Stimulated activated CD8-positive, alpha-beta memory T cell treated with anti-CD3 and anti-CD28 coated beads, Interleukin-4, amount 100 ng/mL, for 4 hours (primary cell): ENCODE measurements at places on chromosomes 2 and 18.
A peak's percentile ranks its signal among the peaks of the same experiment; 100 is the strongest.

DNA sequence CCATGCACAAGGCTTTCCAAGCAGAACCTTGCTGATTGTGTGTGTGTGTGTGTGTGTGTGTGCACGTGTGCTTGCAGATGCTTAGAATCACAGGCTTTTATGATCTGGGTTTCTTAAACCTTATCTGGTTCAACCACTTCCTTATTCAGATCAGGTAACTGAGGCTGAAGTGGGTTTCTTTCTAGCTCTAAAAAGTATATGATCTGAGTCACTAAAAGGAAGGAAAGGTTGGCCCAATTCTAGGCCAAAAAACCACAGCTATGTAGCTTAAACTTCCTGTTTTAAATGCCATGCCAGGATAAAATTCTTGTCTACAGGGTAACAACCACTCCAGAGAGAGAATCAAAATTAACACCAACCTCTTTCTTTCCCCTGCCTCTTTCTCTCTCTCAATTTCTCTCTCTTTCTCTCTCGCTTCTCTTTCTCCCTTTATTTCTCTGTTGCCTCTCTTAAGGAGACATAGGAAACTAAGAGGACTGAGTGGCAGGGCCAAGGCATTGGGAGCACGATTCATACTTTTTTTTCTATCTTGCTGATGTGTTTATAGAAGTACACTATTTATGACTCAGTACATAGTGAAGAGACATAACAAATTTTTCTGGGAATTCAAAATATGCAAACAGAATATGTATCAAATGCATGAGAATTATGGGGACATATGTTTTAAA lies 140.3 kb downstream of the TRIB2 start:
- DNase-seq: no peak

- peak; percentile 83 for DNase-seq
Measured at GRCh38 chr2:111120253-111121027, at the start of gene BCL2L11. TSS of gene BCL2L11 (plus strand) at chr2:111120914. CDS start at chr2:111123746, 2,832 bp downstream.

DNA sequence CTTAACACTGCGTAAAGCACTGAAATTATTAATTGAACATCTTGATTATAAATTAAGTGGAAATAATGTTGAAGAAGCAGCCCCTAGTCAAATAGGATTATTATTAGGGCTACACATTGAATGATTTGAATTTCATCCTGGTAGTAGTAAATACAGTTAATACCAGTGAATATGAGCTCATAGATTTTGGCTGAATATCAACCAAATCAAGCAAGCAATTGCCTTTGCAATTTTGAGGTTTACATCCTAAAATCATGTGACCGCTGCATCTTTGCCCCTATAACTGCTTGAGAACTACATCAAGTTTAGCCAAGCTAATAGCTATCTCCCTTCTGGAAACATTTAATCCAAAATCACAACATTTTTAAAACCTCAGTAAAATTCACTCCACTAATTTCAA lies 801.2 kb upstream of the PIK3C3 start:
- DNase-seq: no peak

GRCh38 chr2:197256021-197256420 lies 54.6 kb downstream of the ANKRD44 start:
- DNase-seq: no peak

- no peak for DNase-seq
Measured at GRCh38 chr2:46029332-46029811, 267.8 kb upstream of the EPAS1 start.

- no peak for DNase-seq
Measured at GRCh38 chr2:201182650-201183364, at the start of gene CASP10. TSS of gene CASP10 (plus strand) at chr2:201183141. CDS start at chr2:201185778, 2,637 bp downstream.

DNA sequence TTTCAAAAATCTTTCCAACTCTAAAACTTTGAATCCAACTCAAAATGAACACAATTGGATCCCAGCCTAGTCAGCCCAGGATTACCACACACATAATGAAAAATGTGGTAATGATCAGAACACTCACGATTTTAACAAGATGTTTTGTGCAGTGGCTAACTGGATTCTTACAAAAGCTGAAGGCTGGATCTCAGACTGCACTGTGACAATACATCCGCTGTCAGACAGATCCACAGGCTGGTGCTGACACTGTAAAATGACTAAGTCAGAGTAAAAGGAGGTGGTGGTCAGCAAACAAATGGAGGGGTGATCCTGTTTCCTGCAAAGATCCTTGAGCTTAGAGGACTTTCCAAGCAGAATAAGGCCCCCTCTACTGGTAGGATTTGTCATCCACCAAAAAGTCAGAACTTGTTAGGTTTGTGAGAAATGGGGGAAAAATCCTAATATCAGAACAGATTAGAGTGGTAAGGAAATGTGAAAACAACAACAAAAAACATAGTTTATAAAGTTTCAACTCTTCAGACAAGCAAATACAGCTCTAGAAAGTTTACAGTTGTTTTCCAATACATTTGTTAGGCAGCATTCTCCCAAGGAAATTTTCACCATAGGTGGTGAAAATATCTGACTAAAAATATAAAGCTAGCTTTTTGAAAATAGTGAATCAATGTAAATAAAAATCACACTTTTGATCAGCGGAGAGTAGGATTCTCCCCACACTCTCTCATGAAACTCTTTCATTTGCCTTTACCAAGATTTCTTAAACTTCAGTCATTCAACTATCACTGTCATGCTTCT lies 211.9 kb downstream of the AGPS start:
- no peak for DNase-seq

- no peak for DNase-seq
Measured at GRCh38 chr2:240998995-240999791, 775 bp downstream of the SNED1 start.

GRCh38 chr2:55089726-55090125 lies 39.5 kb upstream of the RTN4 start:
- DNase-seq: no peak

DNA sequence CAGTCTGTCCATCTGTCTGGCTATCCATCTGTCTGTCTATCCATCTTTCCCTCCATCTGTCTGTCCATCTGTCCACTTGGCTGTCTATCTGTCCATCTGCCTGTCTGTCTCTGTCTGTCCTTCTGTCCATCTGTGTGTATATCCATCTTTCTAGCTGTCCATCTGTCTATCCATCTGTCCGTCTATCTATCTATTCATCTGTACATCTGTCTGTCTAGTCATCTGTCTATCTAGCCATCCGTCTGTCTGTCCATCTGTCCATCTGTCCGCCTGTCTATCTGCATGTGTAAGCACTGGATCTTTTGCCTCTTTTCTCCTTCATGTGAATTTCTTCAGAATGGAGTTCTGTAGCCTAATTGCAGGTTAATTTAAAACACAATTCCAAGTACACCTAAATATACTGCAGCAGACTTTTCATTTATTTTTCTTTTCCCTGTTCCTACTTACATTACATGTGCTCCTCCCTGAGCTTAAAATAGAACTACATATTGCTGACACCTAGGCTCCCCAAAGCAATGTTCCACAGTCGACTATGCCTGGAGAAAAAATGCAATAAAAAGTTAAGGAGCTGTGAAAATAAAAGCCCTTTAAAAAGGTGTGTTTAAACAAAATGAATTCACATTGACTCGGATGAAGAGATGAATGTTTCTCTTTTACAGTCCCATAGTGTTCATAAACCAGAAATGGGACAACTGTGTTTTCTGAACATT lies 37.4 kb upstream of the TXNDC2 start:
- DNase-seq: no peak

DNA sequence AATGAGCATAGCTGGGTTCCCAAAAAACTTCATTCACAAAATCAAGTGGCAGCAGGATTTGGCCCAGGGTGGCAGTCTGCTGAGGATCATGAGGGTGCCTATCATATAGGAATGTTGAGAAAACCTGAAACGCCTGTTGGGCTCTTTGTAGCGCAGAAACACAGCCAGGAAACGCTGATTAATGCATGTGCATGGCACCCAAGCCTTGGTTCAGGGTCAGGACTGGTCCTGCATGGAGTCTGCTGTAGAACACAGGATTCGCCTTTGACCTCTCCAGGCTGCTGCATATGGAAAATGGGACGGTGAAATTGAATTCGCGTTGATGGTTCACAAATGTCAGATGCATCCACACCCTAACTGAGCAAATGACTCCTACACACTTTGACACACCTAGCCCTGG lies 227.9 kb upstream of the COPS8 start:
- no peak for DNase-seq

- no peak for DNase-seq
Measured at GRCh38 chr18:75264926-75265597, 54.5 kb downstream of the TSHZ1 start.

DNA sequence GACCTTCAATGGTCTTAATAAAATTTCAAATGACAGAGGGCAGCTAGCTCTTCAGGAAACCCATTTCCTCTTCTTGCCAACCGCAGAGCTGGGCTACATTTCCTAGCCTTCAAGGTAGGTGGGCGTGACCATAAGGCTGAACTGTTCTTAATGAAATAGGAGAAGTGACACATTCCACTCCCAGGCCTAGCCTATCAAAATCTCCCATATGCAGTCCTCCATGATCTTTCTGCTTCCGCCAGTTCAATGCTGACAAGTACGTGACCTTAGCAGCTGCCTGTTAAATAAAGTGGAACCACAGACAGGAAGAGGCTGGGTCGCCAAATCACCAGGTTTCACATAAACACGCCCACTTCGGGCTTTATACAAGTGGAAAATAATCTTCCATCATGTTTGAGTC lies 13.2 kb downstream of the SERPINE2 start:
- DNase-seq: peak; percentile 35

GRCh38 chr2:205848601-205849000 lies 166.3 kb downstream of the NRP2 start:
- DNase-seq: no peak

DNA sequence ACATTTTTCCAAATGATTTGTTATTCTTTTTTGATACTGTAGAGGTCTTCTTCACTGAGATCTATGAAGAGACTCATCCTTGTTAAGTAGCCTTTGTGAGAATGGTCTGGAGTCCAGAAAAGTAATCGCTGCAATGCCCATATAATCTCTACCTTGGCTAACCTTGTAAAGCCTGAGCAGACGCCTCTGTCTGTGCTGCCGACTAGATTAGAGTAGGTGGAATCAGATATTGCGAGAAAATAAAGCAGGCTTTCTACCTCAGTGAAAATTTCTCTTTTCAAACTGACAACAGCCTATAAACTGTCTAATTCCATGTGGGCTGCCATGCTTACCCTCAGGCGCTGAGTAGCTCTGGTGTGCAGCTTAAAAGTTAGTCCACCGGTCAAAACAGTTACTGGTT lies 17.5 kb upstream of the CERS6 start:
- DNase-seq: no peak

GRCh38 chr2:69770193-69770702 lies 28.3 kb downstream of the ANXA4 start:
- no peak for DNase-seq

DNA sequence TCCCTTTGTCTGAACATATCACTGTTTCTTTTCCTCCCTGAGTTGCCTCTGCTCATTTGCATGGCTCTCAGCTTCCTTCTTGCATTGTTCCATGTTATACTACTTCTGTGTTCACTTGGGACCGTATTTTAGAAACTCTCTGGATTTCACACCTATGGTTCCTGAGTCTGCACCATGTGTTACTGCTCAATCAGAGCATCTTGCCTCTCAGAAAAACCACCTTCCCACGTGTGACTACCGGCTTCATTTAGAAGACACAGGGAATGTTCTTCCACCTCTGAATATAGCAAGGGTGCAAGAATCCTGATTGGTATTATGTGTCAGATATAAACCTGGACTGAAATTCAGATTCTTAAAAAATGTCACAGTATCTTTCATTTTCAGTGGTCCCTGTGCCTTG lies 731.2 kb downstream of the TDRD15 start:
- DNase-seq: no peak

GRCh38 chr2:1840046-1840445 lies 95.7 kb upstream of the PXDN start:
- DNase-seq: no peak

DNA sequence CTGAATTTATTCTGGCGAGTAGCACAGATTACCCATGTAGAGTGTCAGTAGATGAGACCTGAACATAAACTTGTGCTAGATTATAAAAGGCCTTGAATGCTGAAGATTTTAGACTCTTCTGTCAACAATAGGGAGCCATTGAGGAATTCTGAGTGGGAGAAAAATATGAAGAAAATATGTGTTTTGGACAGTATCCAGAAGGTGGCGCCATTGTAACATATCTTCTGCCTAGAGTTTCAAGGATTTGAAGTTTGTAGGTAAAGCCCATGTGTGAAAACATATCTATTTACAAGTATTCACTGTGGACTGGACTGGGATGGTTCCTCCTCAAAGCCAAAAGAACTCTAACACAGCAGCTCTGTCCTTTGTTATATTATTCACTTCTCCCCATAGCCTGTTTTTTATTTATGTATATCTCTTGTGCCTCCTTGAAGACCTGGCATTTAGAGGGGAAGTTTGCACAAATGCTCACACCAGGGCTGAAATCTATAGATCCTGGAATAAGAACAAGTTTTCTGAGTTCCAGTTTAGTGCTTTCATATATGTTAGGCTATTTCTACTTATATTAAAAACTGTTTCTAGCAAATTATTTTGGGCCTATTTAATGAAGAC lies 124.9 kb downstream of the RDH14 start:
- no peak for DNase-seq

DNA sequence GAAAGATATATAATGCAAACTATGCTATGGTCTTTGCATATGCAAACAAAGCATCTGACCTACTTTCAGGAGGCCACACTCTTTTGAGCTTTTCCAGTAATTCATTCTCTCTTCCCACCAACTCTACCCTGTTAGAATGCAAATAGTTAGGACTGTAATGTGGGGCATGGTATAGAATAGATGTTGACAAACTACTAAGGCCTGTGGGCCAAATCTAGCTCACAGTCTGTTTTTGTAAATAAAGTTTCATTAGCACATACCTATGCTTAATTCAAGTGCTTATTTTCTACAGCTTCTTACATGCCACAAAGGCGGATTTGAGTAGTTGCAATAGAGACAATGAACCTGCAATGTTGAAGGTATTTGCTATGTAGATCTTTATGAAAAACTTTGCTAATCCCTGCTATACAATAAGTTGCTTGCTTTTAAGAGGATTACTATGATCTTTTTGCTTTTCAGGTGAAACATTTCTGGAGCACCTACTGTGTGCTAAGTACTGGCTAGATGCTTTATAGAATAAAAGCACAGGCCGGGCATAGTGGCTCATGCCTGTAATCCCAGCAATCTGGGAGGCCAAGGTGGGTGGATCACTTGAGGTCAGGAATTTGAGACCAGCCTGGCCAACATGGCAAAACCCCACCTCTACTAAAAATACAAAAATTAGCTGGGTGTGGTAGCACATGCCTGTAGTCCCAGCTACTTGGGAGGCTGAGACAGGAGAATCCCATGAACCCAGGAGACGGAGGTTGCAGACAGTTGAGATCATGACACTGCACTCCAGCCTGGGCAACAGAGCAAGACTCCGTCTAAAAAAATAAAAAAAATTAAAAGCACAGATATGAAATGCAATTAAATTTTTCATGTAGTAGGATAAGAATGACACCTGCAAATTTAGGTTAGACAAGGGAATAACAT lies 267.8 kb downstream of the DPP10 start:
- no peak for DNase-seq

- no peak for DNase-seq
Measured at GRCh38 chr2:16100006-16100405, 159.7 kb downstream of the MYCN start.
